Sigmoid colon (tissue), 7 donors: ENCODE measurements at places on chromosomes 2 and 18. TPM values are rescaled to one million over a fixed set of nuclear protein-coding genes. Genes with fewer than 3 reads are reported as not detected.

DNA sequence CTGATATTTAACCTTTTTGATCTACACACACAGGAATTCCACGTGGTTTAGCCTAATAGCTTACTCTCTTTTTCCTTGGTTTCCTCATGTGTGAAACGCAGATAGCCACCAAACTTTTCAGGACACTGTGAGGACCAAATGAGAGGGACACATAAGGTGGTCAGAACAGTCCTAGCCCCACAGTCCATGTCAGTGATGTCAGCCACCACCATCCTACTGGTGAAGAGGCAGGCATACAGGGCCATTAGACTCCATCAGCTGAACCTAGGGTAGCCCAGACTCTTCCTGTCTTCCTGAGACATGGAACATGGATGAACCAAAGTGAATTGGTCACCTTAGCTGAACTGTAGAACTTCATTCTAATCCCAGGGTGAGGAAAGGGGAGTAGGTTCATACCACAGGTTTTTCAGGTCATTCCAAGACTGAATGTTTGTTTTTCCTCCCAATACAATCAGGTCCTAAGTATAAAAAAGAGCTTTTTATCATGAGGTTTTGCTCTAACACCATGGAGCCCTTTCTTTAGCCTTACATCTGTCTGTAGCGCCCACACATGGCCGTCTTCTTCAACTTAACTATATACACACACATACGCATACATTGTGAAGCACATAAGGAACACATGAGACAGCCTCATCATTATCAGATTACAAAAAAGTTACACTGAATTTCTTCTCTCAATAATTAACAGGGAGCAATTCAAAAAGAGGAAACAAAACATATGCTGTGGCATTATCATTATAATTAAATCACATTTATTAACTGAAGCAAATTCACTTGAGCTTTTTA, 18.5 kb upstream of the NFE2L2 start:
- DNase-seq = no peak

- peak; percentile 81 for DNase-seq
These were observed 5.6 kb downstream of the DES start for GRCh38 chr2:219423652-219424377.

DNA sequence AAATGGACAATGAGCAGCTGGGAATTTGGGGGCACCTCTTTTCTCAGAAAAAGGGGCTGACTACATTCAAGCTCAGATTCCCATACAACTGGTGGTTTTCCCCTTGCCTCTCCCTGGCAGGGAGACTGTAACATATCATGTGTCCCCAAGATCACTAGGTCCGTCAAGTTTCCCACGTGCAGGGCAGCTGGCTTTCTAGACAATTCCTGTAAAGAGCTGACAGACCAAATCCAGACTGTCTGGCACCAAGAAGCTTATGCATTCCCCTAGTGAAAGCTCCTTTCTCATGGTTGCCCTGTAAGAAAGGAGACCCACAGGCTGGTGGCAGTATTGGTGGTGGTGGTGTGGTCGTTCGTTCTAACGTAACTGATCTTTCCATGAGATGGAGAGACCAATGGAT, 48.8 kb downstream of the THUMPD2 start:
- no peak for DNase-seq

DNA sequence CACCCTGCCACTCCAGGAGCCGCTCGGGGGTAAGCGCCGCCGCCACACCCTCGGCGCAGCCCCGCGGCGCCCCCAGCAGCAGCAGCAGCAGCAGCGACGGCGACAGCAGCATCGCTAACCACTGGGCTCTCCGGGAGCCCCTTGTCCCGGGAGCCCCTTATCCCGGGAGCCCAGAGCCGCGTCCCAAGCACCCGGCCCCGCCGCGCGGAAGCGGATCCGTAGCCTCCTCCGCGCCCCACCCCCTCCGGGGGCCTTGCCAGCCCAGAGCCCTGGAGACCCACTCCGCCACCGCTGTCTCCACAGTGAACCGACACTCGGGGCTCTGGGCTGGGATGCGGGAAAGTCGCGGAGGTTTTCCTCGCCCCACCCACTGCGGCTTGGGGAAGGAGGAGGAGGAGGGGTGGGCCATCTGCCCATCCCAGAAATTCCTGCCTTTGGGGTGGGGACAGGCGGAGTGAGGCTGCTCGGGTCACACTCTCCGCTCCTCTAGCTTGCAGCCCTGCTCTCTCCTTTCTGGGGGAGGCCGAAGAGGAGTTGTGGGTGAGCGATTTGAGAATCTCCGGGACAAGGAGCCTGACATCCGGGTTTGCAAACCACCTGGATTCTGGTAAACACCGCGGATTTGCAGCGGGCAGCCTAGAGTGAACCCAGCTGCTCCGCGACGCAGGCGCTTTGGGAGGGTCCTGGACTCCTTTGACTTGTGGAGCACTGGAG, at the start of gene PLA2R1:
Gene PLA2R1, minus strand, starts transcription at position 324 of the 714 bp plus-strand sequence. Its CDS starts 212 bp downstream, at position 112.
- peak; percentile 82 for DNase-seq

- DNase-seq = no peak
These were observed 8.1 kb upstream of the ERFE start for GRCh38 chr2:238150686-238151085.

DNA sequence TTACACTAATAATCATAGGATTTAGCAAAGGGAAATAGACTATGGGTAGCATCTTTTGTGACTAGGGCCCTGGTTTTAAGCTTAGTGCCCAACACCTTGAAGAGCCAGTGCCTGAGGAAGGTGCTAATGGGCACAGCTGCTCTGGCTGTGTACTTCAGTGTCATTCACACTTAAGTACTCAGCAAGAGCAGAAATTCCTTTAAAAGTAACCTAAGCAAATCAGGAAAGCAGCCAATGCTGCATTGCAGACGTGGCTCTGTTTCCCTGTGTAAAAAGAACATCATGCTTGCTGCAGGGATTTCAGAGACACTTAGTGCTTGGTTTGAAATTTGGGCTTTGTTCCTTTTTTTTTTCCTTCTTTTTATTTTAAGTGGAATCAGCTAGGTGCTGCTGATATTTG, 505.4 kb downstream of the SUCLG1 start:
- DNase-seq = no peak

- DNase-seq = no peak
These were observed 132.4 kb downstream of the TXNL1 start for GRCh38 chr18:56505971-56506370.

- DNase-seq = peak; percentile 82
These were observed 1.1 kb downstream of the ATAD2B start for GRCh38 chr2:23925702-23926289.

GRCh38 chr18:22667616-22668422, 250.1 kb upstream of the CTAGE1 start:
- DNase-seq = no peak

DNA sequence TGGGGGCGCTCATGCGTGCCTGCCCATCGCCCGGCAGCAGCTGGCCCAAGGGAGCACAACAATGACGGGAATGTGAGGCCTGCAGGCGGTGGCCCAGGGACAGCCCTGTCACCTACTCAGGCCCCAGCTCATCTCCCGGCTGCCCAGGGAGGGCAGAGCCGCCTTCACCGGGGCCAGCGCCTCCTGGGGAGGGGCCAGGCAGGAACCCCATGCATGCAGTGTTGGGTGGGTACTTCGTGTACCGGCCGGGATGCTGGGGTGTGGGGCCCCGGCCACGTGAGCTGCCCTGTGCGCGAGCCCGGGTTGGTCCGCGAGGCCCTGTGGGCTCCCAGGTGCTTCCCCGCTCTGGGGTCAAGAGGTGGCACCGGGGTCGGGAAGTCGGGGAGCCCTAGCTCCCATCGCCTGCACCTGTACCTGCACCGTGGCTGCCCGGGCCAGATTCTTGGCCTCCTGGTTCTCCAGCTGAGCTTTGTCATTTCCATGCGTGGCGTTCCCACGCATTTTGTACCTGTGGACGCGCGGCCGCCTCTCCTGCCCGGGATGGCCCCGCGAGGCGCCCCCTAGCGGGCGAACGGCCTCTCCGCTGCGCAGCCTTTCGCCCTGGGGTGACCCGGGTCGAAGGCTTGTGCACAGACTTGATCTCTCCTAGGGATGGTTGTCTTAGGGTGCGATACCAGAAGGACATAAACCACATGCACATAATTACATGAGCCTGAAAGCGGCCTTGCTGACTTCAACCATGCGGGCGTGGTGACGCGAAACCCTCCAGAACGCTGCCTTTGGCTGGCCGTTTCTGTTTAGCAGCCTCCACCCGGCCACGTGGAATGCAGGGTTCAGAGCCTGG, 950 bp downstream of the KLHL30 start:
- DNase-seq = no peak

DNA sequence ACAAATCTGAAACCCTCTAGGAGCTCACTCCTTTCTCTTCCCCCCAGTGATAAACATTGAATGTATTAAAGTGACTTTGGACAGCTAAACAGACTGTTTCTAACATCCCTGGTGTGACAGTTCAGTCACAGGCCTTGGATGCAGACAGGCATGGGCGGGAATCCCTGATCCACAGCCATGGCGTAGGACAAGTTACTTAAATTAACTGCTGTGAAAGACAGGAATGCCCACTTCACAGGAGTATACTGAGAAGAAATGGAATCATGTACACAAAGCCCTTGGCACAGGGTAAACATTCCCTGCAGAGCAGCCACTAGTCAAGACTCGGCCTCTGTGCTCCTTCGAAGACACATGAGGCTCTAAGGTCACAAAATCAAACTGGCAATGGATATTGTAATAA, 34.0 kb downstream of the FARSB start:
- no peak for DNase-seq

DNA sequence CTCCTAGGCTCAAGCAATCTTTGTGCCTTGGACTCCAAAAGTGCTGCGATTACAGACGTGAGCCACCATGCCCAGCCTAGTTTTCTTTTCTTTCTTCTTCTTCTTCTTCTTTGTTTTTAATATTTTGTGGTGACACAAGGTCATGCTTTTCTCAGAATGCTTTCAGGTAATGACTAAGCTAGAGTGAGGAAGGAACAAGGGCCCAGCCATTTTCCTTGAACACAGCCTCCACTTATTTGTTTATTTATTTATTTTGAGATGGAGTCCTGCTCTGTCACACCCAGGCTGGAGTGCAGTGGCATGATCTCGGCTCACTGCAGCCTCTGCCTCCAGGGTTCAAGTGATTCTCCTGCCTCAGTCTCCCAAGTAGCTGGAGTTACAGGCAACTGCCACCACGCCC, 74.3 kb upstream of the ST3GAL5 start:
- no peak for DNase-seq

GRCh38 chr2:10316860-10317259, 14.2 kb downstream of the HPCAL1 start:
- no peak for DNase-seq

DNA sequence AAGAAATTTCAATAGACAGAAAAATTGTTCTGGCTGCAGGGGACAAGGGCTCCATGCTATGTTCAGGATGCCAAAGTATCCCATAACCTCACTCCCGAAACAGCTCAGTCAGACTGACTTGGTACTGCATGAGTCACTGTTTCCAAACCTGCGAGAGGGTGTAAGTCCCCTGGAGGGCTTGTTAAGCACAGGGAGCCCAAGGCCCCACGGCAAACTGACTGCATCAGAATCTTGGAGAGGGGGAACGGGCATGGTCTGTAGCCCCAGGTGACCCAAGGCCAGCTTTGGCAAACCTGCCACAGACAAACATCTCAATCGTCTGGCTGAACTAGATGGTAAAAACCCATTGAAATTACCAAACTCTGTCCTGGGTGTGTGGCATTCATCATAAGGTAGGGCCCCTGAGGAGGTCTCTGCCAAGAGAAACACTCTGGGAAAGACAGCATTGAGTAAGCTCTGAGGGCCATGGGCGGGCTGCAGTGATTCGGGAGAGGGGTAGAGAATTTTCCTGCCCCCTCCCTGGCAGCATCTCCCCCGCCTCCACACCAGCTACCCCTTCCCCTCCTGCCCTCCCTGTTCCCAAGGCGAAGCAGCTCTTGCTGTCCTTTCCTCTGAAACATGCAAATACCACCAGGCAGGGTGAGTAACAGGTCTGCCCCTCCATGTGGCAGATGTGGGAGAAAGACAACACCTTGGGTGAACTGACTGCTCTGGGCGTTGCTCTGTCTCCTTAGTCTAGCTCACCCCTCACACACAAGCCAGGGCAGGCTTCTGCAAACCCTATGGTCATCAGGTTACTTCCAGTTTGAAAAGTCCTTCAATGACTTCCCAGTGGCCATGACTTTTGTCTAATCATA, 274.7 kb upstream of the SIX2 start:
- DNase-seq = no peak

DNA sequence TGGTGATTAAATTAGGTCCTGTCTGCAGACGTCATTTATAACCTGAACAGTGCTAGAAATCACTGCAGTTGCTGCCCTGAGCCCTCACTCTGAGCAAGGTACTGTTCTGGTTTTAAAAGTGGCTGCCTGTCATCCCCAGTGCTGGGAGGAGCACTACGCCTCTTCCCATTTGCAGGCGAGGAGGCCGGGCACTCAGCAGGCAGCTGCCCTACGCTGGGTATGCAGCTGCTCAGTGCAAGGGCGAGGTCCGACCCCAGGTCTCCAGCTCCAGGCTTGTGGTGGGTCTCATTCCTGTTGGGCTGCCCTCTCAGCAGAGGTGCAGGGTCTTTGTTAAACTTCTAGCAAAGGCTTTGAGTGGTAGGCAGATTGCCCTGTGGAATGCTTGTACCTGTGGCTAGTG, 15.7 kb downstream of the CNDP2 start:
- peak; percentile 29 for DNase-seq

COLEC11 gene
- 2.9 TPM for total RNA-seq

SF3B6 gene
- 140 TPM for total RNA-seq

SFTPB gene
- total RNA-seq = not detected

LOXHD1 gene
- 0.27 TPM for total RNA-seq
